Hematopoietic multipotent progenitor cell treated with erythropoietin and hydrocortisone succinate and interleukin-3 and kit ligand, for 17 days (in vitro differentiated cells): ENCODE measurements at places on chromosomes 16 and 17.

- no peak for DNase-seq
Measured at GRCh38 chr17:13316657-13317056, 285.1 kb downstream of the HS3ST3A1 start.

DNA sequence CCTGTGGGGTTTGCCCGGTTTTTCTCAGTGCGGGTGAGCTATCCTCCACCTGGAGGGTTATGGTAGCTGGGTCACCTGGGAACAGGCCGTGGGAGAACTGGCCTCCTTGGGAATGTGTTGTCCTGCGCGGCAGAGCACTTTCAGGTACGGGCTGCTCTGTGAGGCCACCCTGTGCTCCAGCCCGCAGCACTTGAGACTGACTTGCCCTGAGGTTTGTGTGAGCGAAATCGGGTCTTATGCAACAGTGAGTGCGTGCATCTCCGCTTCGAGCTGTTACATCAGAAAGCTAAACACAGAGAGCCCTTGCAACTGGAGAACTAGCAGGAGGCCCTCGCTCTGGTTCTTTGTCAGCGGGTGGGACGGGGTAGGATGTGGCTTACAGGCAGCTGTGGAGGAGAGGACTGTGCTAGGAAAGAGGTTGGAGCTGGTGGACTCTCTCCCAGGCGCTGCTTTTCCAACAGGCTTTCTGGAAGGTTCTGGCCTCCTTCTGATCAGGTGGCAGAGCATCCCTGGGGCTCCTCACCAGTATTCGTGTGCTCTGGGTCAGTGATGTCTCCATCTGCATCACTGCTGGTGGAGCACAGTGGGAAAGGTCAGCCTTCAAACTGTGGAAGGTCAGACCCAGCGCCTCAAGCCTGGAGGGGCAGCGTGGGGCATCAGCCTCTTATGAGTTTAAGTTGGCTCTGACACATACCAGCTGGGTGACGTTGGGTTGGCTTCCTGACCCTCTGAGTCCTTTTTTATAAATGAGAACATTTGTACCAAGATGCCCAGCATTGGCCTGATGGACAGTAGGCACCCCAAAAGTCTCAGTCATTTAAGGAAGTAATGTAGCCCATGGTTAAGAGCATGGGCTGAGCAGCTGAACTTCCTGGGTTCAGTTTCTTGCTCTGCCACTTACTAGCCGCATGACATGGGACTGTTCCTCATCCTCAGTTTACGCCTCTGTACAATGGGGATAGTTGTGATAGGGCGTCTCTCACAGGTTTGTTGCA lies 76.3 kb downstream of the KSR1 start:
- no peak for DNase-seq

GRCh38 chr16:76748461-76749348 lies 442.3 kb upstream of the MON1B start:
- no peak for DNase-seq

- no peak for DNase-seq
Measured at GRCh38 chr17:78110363-78111015, 18.1 kb downstream of the TMC6 start.

- no peak for DNase-seq
Measured at GRCh38 chr17:39270923-39271322, 45.2 kb upstream of the STAC2 start.

- DNase-seq, result no peak
Measured at GRCh38 chr16:64149756-64150155, 972.1 kb downstream of the CDH11 start.

- no peak for DNase-seq
Measured at GRCh38 chr17:82837586-82838320, 2.1 kb downstream of the ZNF750 start.

GRCh38 chr16:15996432-15997109 lies 47.2 kb downstream of the ABCC1 start:
- DNase-seq, result no peak

- DNase-seq, result no peak
Measured at GRCh38 chr17:38925263-38925995, at the start of gene LASP1NB. LASP1NB (plus strand) TSS chr17:38925614.

DNA sequence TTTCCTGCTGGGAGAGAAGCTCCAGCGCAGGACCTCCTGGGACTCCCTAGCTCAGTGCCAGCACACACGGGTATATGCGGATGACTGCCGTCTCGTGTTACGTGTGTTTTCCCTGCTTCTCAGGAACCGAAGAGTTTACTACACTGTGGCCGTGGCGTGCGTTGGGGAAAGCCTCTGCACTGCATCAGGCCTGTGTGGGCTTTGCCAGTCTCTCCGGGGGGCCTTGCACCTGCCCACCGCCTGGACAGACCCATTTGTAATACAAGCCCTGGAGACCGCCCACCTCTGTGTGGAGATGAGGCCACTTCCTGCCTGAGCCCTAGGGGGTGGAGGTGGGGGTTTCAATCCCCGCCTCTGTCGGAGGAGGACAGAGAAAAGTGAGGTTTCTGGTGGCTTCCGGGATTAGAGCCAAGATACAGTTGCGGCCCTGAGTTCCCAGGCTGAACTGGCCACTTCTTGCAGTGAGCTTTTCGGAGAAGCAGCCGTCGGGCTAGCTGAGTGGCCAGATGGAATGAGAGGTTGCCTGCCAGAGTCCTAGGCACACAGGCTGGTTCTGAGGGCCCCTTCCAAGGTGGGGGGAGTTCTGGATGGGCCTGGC lies 43.4 kb upstream of the GSE1 start:
- no peak for DNase-seq

- no peak for DNase-seq
Measured at GRCh38 chr17:80839970-80840369, 151.7 kb upstream of the CHMP6 start.

- no peak for DNase-seq
Measured at GRCh38 chr16:53605831-53606400, 97.7 kb downstream of the RPGRIP1L start.

DNA sequence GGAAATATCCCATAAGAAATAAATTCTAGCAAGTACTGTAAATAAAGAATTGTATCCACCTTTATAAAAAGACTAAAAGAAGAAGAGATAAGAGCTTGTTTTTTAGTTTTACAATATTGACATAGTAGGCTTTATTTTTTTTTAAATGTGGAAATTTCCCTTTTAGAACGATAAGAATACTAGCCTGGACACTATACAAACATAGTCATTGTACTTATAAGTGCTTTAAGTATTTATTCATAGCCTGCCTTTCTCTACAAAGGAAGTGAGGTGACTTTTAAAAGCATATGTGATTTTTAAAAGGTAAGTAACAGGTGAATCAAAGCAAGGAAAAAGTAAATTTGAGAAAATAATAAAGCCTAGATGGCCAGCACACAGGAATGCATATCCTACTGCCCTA lies 17.7 kb downstream of the TOX3 start:
- no peak for DNase-seq

- DNase-seq, result no peak
Measured at GRCh38 chr17:64500487-64500859, 3.6 kb upstream of the POLG2 start.

DNA sequence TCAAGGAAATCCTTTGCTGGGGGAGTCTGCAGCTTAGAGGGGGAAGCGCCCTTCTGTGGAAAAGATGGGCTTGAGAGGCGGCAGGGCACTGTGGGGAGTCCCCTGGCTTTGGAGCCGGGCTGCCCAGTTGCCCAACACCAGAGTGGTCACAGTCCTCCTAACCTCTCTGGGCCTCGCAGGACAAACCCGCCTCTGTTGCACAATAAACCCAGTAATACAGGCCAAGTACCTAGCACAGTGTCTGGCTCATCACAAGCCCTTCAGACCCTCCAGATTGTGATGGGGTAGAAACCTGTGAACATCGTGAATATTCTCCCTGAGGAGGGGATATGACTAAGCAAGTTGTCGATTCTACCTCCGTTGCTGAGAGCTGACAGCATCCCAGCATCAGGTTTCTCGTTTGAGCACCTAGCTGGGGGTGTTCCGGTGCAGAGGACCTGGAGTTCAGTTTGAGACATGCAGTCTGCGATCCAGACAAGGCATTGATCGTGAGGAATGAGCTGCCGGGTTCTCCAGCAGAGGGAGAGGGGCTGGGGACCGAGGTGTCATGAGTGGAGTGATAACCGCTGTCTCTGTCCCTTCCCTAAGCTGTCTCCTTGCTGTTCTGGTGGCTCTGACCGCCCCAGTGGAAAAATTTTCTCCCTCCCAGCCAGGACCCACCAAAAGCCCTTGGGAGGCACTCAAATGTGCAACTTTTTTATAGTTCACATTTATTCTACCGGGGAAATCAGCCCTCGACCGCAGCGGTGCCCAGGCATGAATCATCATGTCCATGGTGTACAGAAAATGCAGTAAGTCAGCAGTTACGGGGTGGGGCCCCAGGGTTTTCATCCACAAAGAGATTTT lies 161.9 kb downstream of the WSCD1 start:
- DNase-seq, result no peak
